ENCODE measurements at places on chromosomes 3 and 15. TPM values are rescaled to one million over a fixed set of nuclear protein-coding genes. Genes with fewer than 3 reads are reported as not detected.

The SLC22A14 gene
- 0.24 TPM for total RNA-seq

The GUCA1C gene
- 0.81 TPM for total RNA-seq

The PEX5L gene
- 0.11 TPM for total RNA-seq

The FBXL22 gene
- total RNA-seq, result 23.1 TPM

The NEK10 gene
- 3.3 TPM for total RNA-seq
